ENCODE measurements at places on chromosomes 5 and 9. TPM values are rescaled to one million over a fixed set of nuclear protein-coding genes. Genes with fewer than 3 reads are reported as not detected.

- no peaks in the 10 kb centered on the region for H3K4me1 ChIP-seq
- no peaks in the 10 kb centered on the region for H3K27me3 ChIP-seq
- no peak overlapping the region for H3K27ac ChIP-seq
- H3K4me3 ChIP-seq, result no peak overlapping the region
These were observed 65.6 kb downstream of the POU5F2 start for GRCh38 chr5:93675460-93676450.

DNA sequence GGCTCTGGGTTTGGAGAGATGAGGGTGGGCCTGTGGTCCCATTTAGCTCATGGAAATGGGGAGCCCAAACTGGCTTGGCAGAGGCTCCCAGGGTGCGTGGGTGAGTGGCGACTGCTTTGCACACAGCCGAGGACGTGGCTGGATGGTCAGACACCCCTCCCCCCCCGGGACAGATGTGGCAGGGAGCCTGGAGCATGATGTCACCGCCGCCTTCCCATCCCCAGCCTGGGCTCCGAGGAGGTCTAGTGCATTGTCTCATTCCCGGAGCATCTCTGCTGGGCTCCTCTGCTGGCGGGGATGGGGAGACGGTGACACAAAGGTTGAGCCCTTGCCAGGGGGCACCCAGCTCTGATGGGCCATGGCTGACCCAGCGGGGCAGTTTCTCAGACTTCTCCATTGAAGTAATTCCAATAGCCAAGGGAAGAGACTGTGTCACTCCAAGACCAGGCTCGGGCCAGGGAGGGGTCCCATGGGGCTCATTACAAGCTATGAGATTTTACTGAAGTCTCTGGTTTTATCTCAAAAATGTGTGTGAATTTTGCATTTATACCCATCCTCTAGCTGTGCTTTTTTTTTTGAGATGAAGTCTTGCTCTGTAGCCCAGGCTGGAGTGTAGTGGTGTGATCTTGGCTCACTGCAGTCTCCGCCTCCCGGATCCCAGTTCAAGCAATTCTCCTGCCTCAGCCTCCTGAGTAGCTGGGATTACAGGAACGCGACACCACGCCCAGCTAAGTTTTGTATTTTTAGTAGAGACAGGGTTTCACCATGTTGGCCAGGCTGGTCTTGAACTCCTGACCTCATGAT is 36.1 kb downstream of the HMCN2 start:
- H3K36me3 ChIP-seq, result no peaks in the 10 kb centered on the region
- no peaks in the 10 kb centered on the region for H3K27me3 ChIP-seq
- no peak overlapping the region for H3K27ac ChIP-seq
- no peak for DNase-seq

Gene MXD3
- total RNA-seq, result 11.7 TPM

DNA sequence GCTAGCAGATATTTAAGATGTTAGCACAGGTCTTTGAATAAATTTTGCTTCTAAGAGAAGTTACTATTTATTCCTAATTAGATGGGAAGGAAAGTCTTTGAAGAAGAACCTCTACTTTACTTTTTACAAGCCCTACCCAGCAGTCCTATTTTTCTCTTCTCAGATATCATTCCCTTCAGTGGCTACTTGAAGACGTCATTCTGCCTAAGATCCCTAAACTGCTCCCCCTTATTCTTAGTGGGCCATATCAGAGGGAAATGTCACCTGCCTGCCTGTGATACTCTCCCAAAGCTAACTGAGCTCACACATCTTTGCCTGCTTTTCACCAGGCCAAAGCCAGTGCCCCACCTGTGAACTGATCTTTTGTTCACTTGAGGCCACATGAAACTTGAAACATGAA is 16.5 kb upstream of the TMED9 start:
- no peak overlapping the region for H3K4me3 ChIP-seq
- no peak for DNase-seq
- H3K36me3 ChIP-seq, result no peaks in the 10 kb centered on the region
- no peaks in the 10 kb centered on the region for H3K4me1 ChIP-seq
- peaks cover 10% of the 10 kb centered on the region for H3K27me3 ChIP-seq

GRCh38 chr5:138386290-138386689 is 33.8 kb downstream of the KDM3B start:
- DNase-seq, result no peak
- H3K36me3 ChIP-seq, result peaks cover 45% of the 10 kb centered on the region

DNA sequence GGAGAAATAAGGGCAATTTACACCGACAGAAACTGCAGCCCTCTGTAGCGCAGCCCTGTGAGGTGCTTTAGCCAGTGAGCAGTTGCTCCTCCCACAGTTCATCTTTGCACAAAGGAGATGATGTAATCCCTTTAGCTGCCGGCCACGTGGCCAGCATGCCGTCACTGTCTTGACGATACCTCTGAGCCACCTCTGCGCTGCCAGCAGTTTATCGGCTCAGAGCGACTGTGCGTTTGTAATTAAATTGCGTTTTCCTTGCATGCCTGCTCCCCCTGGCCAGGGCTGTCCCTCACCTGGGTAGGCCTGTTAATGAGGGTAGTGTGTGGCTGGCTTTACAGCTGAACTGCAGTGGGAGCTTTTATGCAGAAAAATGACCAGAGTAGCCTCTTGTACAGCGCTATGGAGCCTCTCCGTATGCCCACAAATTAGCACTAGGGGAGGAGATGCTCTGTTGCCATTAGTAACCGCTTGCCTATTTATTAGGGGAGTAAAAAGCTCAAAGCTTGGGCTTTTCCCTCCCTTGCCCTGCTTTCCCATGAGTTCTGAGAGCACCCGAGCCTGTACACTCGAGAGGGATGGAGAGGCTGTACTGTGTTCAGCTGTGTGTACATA is 107.0 kb downstream of the TRIO start:
- no peaks in the 10 kb centered on the region for H3K4me1 ChIP-seq
- no peak for DNase-seq
- H3K27me3 ChIP-seq, result peaks cover 2% of the 10 kb centered on the region
- H3K27ac ChIP-seq, result no peak overlapping the region

Gene TAF1L
- total RNA-seq, result not detected

- H3K4me1 ChIP-seq, result peaks cover 58% of the 10 kb centered on the region
- no peak for DNase-seq
- peaks cover 30% of the 10 kb centered on the region for H3K36me3 ChIP-seq
These were observed 30.1 kb downstream of the B4GALT1 start for GRCh38 chr9:33136721-33137670.
